ENCODE measurements at places on chromosomes 11 and 22. TPM values are rescaled to one million over a fixed set of nuclear protein-coding genes. Genes with fewer than 3 reads are reported as not detected.

DNA sequence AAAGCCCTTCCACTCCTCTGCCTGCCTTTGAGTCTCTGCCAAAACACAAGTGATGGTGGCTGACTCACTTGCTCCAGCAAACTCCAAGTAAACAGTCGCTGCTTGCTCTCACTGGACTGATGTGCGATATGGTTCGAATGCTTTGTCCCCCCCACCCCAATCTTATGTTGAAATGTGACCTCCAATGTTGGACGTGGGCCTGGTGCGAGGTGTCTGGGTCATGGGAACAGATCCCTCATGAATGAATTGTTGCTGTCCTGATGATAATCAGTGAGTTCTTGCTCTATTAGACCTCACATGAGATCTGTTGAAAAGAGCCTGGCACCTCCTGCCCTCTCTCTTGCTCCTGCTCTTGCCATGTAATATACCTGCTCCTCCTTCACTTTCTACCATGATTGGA is 747.9 kb downstream of the OPCML start:
- DNase-seq: no peak

TMEM45B gene
- not detected for polyA plus RNA-seq

YAP1 gene
- polyA plus RNA-seq: 50.8 TPM

NCAM1 gene
- 20.7 TPM for polyA plus RNA-seq

GRCh38 chr22:24601217-24602104 is 1.5 kb upstream of the GGT1 start:
- peak; percentile 64 for DNase-seq

CDC45 gene
- 26.4 TPM for polyA plus RNA-seq

- DNase-seq: no peak
These were observed 9.5 kb downstream of the DCHS1 start for GRCh38 chr11:6646071-6646470.

ZDHHC8 gene
- polyA plus RNA-seq: 36.5 TPM

GRCh38 chr22:41560095-41560471 is 727 bp upstream of the CSDC2 start:
- no peak for DNase-seq

ACER3 gene
- polyA plus RNA-seq: 6.3 TPM

GRCh38 chr22:28381429-28382167 is 298.0 kb downstream of the TTC28 start:
- DNase-seq: no peak

GRCh38 chr22:28985581-28986290 is 75.9 kb downstream of the C22orf31 start:
- DNase-seq: no peak

USP2 gene
- polyA plus RNA-seq: 0.81 TPM

C22orf39 gene
- polyA plus RNA-seq: 22.2 TPM

GRCh38 chr22:44735518-44736428 is 16.6 kb upstream of the ARHGAP8 start:
- peak; percentile 94 for DNase-seq

GRCh38 chr11:115521825-115522224 is 17.6 kb upstream of the CADM1 start:
- no peak for DNase-seq

DNA sequence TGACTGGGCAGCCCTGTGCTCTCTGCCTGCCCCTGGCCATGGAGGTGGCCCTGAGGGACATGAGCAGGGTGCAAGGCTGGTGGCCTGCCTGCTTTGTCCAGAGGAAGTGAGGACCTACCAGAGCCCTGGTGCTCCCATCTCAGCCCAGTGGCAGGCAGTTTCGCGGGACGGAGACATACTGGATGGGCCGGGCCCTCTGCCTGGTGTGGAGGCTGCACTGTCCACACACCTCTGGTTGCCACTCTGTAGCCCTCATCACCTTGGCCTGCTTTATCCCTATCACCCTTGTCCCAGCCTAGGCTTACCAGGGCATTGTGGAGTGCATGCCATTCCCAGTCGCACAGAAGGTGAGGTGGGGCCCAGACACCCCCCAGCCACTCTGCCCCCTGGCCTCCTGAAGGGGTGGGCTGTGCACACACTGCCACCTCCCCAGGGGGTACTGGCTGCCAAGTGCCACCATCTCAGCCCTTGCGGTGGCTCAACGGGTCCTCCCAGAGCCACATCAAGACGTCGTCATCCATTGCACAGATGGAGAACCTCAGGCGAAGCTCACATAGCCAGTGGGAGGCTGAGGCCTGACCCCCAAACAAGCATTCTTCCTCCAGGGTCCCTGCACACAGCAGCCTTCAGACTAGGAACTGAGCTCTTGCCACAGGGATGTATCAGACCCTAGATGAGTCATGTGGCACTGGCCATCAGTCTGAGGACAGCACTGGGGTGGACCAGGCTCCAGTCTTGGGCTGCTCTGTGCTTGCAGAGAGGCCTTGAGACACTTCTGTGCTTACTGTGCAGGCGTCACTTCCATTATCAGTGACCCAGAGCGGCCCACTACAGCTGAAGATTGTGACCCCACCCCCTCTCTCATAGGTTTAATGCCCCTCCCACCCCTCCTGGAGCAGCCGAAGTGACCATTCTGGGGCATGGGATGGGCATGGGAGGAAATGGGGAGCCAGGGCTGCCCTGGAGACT is 176.1 kb downstream of the IGLL1 start:
- no peak for DNase-seq

GRCh38 chr11:111472228-111472627 is 40.0 kb downstream of the BTG4 start:
- no peak for DNase-seq

DNA sequence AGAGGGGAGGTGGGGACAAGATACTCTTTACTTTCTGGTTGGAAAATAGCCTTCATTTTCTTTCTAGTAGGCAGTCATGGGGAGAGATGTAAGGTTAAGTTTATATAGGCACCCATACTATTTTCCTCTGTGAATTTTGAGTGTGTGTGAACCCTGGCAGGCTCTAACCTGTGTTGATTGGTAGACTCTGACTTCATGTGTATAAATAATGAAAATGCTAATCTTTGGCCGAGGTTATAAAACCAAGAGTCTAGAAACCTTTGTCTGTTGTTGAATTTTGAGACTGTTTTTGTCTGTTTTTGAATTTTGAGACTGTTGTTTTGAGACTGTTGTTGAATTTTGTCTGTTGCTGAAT is 14.0 kb downstream of the TRIM44 start:
- DNase-seq: no peak

- no peak for DNase-seq
These were observed 17.2 kb downstream of the SCGB1A1 start for GRCh38 chr11:62435846-62436660.

DNA sequence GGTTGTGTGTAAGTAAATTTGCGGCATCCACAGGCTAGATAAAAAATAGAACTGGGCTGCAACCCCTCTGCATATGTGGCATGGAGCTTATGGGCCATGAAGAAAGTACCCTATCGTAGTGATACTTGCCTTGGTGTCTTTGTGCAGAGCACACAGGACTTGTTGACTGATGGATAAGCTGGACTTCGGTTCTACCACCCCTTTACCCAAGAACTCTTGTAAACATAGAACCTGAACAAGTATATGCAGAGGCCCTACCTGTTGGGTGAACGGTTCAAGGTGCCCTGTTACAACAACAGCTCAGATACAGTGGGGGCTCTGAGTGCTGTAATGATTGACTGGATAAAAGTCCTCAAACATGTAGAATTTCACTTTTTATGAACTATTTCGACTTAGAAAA is 3.0 kb upstream of the LGR4 start:
- no peak for DNase-seq

DNA sequence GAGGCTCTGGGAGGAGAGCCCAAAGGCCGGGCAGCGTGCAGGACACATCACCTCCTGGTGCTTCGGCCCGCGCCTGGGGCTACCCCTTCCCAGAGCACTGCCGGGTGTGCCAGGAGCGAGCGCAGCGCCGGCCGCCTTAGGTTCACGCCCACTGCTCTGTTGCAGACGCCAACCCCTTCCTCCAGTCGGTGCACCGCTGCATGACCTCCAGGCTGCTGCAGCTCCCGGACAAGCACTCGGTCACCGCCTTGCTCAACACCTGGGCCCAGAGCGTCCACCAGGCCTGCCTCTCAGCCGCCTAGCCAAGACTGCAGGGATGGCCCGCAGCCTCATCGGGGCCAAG is 79.0 kb downstream of the MED15 start:
- DNase-seq: no peak

DNA sequence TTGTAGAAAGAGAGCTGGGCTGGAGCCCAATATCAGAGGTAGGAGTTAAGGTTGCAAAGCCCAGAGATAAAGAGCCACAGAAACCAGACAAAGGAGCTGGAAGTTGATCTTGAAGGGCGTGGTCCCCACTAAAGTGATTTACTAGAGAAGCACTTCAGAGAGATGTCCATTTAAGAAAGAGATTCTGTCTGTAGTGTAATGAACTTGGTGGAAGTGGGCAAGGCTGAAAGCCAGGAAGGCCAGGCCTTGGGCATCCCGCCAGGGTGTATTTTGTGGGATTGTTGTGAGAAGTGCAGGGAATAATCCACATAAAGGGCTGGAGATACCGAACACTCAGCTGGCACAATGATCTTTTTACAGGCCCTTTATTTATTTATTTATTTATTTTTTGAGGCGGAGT is 1398.8 kb downstream of the TBC1D22A start:
- no peak for DNase-seq

DNA sequence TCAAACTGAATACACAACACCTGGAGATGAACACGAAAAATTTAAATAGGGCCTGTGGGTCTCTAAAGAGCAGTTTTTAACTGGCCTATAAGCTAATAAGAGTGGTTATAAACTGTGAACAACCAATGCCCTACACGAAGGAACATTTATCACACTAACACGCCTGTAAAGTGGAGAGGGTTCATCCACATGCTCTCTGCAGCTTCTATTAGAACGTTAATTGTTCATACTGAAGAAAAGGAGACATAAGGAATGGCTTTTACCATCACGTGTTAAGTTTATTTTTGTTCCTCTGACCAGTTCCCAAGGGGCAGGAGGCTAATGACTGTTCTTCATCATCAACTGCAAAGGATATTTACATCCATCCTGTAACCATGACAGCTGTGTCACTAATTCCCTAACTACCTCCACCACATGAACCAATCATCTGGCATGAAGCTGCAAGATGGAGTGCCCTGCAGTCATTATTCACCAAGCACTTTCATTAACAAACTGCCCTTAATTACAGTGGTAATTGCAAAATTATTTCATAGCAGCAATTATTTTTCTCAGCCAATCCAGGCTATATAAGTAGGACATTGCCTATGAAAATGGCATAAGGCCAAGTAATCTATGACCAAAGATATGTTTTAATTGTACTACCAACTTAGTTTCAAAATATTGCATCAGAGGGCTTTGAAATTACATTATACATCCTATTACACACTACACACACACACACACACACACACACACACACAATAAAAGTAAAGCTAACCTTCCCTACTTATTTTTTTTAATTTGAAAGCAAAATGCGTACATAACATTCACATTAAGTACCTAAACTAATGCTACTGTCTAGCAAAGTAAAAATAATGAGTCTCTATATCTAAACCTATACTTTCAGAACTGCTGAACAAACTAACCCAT is 186.7 kb downstream of the CADM1 start:
- DNase-seq: no peak

DNA sequence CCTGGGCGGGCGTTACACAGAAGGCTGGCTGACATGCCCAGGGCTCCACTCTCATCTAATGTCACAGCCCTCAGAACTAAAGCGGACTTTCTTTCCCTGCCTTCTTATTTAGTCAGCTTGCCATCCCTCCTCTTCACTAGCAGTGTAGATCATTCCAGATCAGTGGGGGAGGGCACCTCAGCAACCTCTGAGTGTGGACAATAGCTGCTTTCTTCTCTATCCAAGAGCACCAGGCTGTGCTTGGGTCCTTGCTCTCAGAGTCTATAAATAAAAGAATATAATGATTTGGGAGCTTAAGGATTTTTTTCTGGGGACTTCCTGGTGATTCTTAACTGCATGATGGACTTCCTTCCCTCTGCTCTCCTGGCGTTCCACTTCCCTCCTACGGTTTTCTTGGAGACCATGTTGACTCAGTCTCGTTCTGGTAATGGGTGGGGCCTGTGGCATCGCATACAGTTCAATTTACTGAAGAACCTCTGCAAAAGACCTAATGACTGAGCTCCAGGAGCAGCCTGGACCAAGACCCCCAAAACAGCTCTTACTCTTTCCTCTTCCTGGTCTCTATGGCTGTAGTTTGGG is 2.9 kb upstream of the HMBS start:
- no peak for DNase-seq

DNA sequence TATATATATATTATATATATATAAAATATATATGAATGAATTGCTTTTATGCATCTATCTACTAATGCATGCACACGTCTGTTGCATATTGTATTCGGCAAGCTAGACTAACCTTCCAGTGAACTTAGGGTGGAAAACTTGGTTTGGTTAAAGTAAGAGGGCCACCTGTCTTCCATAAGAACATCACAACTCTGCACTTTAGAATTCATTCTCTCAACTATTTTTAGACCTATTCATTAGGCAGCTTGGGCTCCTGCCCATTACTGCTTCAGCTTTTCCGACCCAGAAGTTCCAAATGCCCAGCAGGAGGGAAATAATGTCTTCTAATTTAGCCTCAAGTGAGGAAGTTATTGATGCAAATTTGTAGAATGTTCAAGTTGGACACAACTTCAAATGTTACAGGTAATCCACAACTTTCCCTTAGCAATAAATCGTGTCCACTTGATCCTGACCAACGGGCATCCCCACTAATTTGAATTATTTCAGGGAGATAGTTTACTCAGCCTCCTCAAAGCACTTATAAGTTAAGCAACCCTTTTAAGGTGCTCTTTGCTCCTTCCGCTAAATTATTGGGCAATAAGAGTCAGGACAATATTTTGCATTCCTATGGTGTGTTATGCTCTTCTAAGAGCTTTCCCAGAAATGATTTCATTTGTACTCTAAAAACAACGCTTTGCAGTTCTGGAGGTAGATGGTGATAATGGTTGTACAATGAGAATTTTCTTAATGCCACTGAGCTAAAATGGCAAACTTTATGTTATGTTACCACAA is 132.3 kb downstream of the OPCML start:
- DNase-seq: no peak

GRCh38 chr11:57341250-57341808 is 3.2 kb downstream of the P2RX3 start:
- DNase-seq: no peak

DNA sequence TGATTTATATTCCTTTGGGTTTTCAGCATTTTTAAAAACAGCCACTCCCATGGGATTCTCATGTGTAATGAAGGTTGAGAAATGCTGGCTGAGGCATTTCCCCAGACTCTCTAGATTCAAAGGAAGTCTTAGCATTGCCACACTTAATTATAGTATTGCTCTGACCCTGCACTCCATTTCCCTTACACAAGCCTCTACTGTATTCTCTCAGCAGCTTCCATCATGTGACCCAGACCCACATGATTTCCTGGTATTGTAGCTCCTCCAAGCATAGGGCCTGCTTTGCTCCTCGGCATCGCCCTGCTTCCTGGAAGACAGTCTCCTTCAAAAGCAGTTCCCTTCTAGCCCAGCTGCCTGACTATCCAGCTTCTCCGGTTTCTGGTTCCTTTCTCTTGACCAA is 261.5 kb downstream of the LARGE1 start:
- DNase-seq: no peak

All from SK-N-SH (cell line).